CD4-positive, alpha-beta T cell treated with Interferon gamma for 1 hour (primary cell): ENCODE measurements at places on chromosomes 11 and 22.
A peak's percentile ranks its signal among the peaks of the same experiment; 100 is the strongest.

GRCh38 chr11:125376856-125377255 lies 119.2 kb downstream of the FEZ1 start:
- no peak for DNase-seq

DNA sequence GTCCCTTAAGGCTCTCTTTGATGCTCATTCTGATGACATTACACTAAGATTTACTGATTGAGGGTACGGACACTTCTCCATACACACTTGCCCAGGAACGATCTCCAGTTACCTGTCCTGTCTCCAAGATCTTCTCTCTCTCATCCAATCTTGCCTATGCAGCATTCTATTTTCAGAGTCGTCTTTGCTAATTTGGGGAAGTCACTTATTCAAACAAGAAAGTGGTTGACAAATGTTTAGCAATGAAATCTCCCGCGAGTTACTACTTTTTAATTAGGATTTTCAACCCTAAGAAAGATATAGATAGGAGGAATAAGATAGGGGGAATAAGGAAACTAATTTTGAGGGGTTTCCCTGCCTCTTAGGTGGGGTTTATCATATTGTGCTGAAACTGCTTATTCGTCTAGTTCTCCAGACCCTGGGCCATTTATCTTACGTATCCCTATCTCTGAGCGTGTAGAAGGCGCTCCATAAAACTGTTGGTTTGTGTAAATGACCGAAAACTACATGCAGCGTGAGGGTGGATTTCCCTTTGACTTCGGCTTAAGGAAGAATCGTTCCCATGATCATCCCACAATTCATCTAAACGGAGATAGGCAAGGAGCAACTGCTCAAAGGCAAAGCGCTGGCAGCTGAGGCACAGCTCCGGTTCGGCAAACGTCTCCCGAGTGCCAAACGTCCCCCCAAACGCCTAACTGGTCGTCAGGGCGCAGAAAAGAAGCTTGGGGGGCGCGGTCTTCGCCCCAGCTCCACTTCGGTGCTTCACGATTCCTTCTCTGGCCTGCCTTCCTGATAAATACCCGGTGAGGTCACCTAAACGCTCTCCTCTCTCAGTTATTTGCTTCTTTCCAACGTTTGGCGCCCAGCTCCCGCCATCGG lies 804 bp downstream of the APIP start:
- no peak for DNase-seq

- no peak for DNase-seq
These were observed 32.5 kb upstream of the FAT3 start for GRCh38 chr11:92192141-92192540.

DNA sequence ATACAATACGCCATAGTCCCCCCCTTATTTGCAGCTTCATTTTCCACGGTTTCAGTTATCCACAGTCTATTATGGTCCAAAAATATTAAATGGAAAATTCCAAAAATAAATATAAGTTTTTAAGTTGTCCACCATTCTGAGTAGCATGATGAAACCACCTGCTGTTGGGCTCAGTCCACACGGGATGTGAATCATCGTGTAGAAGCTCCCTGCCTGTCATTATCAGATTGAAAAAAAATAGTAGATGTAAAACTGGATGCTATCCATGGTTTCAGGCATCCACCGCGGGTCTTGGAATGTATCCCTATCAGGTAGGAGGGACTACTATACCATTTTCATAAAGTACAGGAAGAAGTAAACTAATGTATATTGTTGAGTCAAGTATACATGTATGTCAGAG lies 127.4 kb downstream of the TTC17 start:
- no peak for DNase-seq

DNA sequence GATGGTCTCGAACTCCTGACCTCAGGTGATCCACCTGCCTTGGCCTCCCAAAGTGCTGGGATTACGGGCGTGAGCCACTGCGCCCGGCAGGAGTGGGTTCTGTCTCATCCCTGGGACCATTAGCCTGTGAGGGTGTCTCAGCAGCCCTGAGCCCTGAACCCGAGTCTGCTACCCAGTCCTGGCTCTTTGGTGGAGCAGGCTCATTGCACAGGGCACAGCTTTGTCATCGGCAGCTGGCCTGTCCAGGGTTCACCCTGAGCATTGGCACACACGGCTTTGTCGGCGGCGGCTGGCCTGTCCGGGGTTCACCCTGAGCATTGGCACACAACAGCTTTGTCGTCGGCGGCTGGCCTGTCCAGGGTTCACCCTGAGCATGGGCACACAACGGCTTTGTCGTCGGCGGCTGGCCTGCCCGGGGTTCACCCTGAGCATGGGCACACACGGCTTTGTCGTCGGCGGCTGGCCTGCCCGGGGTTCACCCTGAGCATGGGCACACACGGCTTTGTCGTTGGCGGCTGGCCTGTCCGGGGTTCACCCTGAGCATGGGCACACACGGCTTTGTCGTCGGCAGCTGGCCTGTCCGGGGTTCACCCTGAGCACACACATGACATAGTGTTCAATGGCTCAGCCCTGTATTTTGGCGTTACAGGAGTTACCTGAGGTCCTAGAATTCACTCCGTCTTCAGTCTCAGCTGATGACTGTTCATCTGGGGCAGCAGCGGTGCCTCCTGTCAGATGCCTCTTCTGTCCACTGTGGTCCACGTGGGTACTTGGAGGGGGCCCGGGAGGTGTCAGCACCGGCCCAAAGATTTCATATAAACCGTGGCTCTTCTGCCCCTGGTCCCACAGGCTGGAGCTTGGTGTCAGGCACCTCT lies 1082.5 kb downstream of the BRD1 start:
- no peak for DNase-seq

DNA sequence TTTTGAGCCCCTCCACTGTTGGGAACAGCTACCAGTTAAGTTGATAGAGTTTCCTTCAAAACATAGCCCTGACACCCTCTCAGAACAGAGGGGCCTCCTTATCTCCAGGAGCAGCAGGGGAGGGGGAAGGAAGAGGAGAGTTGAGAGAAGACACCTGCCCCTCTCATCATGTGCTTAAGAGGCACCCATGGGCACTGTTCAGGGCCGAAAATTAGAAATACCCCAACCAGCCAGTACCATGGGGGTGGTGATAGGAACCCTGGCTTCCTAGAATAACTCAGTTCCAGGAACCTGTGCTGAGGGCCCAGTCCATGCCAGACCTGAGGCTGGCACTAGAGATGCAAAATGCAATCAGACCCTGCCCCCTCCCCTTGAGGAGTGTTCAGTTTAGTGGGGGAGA lies 9.3 kb upstream of the GDPD5 start:
- no peak for DNase-seq

- DNase-seq, result no peak
These were observed 1.0 kb downstream of the PIWIL4 start for GRCh38 chr11:94568200-94568599.

DNA sequence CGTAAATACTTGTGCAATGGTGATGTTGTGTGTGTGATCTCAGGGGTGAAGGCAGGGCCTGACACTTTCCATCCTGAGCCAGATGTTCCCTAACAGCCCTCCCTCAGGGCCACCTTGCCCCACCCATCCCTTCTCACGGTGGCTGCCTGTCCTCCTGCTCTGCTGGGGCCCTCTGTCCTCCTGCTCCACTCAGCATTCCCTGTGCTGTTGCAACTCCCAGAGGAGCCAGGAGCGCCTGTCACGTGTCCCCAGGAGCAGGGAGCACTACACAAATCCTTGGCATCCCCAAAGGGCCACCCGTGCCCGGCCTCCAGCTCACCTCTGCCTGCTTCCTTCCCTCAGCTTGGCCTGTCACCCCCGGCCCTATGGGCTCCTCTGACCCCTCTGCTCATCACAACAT lies 10.2 kb upstream of the CSNK1E start:
- DNase-seq, result no peak

DNA sequence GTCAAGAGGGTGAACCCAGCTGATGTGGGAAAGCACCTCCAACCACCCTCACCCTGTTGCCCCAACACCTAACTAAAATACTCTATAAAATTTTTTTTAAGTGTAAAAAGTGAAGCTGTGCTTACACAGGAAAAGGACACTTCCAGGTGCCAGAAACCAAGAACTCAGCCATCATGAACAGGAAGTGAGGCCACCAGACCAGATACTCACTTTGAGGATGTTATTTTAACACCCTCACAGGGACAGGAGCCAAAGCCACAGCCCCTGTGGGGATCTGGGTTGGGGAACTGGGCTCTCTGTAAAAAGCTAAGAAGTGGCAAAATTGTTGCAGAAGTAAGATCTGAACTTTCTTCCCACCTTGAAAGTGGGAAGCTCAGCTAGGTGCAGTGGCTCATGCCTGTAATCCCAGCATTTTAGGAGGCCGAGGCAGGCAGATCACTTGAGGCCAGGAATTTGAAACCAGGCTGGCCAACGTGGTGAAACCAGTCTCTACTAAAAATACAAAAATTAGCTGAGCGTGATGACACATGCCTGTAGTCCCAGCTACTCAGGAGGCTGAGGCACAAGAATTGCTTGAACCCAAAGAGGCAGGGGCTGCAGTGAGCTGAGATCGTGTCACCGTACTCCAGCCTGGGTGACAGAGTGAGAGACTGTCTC lies 3.8 kb downstream of the RSPH14 start:
- peak; percentile 73 for DNase-seq

- DNase-seq, result no peak
These were observed 27.7 kb upstream of the PPP6R3 start for GRCh38 chr11:68432874-68433273.

DNA sequence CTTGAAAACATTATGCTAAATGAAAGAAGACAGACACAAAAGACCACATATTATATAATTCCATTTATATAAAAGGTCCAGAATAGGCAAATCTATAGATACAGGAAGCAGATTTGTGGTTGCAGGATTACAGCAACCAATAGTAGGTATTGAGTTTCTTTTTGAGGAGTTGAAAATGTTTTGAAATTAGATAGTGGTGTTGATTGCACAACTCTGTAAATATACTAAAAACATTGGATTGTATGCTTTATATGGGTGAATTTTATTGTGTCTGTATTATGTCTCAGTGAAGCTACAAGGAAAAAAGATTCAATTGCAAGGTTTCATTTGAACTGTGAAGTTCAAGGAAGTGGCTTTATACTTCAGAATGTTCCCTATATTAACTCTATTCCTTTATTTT lies 3.0 kb upstream of the RRAS2 start:
- DNase-seq, result no peak

GRCh38 chr11:65777241-65777640 lies 3.5 kb downstream of the AP5B1 start:
- DNase-seq, result no peak

- DNase-seq, result no peak
These were observed 1282.0 kb upstream of the CNTN5 start for GRCh38 chr11:97738751-97739150.

DNA sequence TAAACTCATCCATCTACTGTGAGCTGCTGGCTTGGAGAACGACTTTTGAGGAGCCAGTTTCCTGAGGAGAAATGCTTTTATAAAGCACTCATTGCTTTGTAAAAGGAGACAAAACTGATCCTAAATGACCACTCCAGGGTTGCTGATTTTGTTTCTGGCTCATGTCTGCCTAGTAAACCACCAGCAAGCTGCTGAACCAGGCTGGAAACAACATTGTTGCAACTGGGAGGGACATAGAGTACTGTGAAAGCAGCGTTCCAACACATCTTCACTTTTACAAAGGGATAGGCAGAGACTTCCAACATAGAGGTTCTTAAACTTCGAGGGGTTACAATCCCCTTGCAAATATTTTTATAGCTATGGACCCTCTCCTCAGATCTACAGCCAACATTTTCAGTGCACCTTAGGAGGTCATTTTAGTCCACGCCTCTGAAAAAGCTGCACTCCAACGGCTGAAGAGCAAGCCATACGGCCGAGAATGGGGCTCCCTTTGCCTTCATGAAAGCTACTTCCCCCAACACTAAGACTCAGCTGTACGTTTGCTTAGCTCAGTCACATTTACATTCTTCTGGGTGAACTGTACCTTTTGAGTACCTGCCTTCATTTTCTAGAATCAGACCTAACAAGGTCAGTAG lies 54.7 kb downstream of the PANX1 start:
- no peak for DNase-seq

GRCh38 chr11:118657238-118657637 lies 22.2 kb downstream of the TREH start:
- DNase-seq, result no peak

- peak; percentile 52 for DNase-seq
These were observed 431 bp downstream of the KMT2A start for GRCh38 chr11:118436639-118437207.

- DNase-seq, result no peak
These were observed 8.1 kb downstream of the MS4A4A start for GRCh38 chr11:60288531-60288930.

GRCh38 chr11:47595029-47595428 lies 818 bp upstream of the C1QTNF4 start:
- DNase-seq, result no peak

DNA sequence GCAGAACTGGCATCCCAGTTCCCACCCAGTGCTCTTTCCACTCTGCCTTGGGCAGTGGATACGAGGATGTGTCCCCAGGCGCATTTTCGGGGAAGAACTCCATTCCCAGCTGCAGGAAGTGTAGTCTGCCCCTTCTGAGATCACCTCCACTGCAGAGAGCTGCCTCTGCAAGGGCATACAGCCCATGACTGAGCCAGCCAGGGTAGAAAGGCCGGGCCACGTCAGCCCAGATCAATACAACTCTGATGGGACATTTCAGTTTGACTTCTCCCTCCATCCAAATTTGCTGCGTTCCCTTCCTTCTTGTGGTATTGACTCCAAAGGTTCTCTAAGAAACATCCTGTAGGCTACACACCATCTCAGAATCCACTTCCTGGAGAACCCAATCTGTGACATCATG lies 19.7 kb downstream of the MOGAT2 start:
- no peak for DNase-seq

DNA sequence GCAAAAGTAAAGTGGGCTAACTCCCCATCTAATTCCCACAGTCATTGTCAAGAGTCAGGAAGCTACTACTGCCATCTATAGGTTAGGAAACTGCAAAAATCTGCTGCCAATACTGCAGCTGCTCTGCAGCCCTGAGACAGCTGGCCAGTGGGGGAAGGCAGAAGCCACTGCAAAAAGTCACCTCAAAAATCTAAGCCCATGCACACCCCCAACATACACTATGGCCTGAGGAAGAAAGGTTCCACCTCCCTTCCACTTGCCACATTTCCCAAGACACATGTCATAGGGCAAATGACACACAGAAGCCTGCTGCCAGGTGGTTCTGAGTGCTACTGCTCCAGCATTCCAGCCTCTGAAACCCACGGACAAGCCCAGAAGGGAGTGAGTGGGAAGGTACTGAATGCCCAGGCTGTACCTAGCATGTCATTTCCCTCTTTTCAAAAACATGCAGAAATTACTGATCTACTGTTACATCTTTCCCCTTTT lies 36.9 kb downstream of the DGCR2 start:
- DNase-seq, result no peak

DNA sequence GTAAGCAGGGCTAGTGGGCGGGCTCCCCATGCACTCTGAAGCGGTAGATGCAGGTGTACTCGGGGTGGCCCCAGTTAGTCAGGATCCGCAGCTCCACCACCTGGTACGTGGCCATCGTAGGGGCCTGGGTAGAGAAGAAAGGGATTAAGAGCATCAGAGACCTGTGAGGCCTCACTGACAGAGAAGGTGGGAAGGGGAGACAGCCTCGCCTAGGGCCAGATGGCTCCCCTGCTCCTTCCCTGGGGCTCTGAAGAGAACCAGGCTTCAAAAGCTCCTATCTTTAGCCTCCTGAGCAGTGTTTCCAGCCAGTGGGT lies 19.6 kb downstream of the SUN2 start:
- DNase-seq, result no peak
